Stromal cell of bone marrow (primary cell): ENCODE measurements at places on chromosomes 2 and 18.

GRCh38 chr18:13452388-13452811 is 233.8 kb downstream of the LDLRAD4 start:
- peak; percentile 71 for DNase-seq

DNA sequence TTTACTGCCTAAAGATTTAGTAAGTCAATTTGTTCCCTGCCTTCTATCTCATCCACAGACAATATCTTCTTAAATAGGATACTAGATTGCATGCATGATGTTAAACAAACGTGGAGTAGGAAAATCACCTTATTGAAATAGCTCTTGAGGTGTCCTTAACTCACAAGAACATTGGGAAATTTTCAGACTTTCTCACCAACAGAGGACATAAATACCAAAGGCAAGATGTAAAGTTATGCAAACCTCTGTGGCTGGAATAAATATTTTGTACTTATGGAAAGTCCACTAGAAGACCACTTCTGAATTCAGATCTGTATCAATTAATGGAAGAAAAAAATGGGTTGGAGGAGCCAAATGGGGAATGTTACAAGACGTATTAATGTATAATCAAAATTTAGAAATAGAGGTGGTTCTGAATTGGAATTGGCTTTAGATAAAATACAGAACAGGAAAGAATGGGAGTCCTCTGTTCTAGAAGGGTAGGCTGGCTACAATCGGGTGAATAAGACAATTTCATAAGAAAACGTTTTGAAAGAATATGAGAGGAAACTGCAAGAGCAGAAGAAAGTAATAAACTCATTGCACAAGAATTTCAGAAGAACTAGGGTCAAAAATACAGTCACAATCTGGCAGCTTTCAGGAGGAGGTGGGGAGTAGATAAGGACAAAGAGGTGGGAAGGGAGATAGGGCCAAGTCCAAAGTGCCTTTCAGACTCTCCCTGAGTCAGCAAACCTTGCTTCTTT is 69.3 kb upstream of the FN1 start:
- peak; percentile 40 for DNase-seq

- DNase-seq: no peak
These were observed 106.9 kb downstream of the SP3 start for GRCh38 chr2:173858291-173858731.

GRCh38 chr2:28391564-28392296 is 928 bp upstream of the FOSL2 start:
- DNase-seq: peak; percentile 85

DNA sequence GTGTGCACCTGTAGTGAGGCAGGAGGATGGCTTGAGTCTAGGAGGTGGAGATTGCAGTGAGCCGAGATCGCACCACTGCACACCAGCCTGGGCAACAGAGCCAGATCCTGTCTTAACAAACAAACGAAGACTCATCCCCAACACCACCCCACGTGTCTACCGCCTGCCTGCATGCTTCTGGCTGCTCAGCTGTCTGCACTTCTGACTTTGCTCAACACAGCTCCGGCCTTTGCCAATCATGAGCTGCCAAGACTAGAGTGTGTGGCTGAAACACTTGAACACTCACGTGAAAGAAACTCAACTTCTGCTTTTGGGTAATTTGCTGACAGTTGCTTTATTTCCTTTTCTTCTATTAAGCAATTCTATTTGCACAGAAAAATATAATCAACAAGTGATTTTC is 32.1 kb upstream of the SP3 start:
- no peak for DNase-seq

GRCh38 chr2:57776916-57777315 is 269.7 kb upstream of the VRK2 start:
- DNase-seq: no peak

- DNase-seq: no peak
These were observed 18.0 kb downstream of the TWIST2 start for GRCh38 chr2:238865744-238866355.

GRCh38 chr2:106851087-106851874 is 34.7 kb downstream of the ST6GAL2 start:
- no peak for DNase-seq

DNA sequence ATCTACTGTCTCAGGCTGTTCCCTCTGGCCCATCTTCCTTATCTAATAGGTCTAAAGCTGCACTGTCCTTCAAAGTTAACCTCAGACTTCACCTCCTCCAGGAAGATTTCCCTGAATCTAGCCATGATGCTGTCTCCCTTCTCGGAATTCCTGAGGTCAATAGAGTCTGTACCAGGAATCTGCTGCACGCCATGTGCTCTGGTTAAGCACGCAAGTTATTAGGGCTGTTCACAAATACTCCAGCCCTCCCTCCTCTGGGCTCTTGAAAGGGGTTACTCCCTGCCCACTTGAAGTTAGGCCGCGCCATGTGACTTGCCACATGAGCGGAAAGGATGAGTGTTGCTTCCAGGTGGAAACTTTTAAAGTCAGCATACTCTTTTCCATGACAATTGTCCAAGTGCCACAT is 43.6 kb downstream of the MCFD2 start:
- DNase-seq: no peak

DNA sequence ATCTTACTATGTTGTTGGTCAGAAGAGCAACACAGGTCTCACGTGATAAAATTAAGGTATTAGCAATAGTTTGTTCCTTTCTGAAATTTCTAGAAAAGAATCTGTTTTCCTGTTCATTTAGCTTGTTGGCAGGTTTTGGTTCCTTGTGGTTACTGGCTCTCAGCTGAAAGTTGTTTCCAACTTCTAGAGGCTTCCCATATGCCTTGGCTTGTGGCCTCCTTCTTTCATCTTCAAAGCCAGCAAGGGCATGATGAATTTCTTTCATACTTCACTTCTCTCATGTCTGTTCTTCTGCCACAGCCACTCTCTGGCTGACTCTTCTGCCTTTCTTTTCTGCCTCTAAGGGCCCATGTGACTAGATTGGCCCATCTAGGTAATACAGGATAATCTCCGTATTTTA is 193.7 kb downstream of the TRIB2 start:
- no peak for DNase-seq
